ENCODE measurements at places on chromosomes 7 and 10.

DNA sequence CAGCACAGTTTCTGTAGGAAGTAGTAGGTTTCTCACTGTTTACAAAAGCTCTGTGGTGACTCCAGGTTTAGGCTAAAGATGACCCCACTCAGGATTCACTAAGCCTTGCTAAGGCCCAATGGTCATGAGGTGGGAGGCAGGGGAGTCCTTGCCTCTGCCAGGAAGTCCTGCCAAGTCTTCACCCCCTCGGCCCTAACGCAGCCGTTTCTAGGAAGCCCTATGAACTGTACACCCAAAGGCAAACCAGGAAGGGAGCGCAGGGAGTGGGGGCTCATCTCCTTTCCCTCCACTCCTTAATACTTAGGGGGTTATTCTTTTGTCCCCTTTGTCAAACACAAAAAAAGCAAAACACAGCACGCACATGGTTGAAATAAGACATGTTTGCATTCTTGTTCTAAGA is 64.6 kb downstream of the CTBP2 start:
- DNase-seq = no peak

GRCh38 chr7:102318482-102318971 is 31.9 kb downstream of the SH2B2 start:
- no peak for DNase-seq

DNA sequence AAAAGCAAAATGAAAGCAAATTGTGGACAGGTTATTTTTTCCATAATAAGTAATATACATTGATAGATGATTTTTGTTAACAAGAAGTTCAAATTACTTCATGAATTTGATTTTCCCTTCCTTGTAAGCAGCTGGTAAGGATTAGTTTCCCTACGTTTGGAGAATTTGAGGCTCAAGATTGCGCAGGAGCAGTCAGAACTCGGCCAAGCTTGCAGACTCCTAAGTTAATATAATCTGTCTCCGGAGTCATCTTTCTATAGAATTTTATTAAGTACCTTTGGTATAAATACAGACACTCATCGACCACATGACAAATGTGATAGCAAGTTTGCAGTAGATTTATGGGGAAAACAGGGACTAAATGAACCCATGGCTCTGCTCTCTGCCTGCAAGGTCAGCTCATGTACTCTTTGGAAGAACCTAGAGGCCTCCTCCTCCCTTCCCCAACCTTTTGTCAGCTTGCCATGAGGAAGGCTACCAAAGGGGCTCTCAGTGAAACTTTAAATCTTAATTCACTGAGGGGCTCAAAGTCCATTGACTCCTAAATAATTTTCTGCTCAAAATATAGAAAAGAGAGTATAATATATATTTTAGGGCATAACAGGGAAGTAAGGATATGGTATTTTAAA is 89.2 kb upstream of the CTTNBP2 start:
- DNase-seq = no peak

DNA sequence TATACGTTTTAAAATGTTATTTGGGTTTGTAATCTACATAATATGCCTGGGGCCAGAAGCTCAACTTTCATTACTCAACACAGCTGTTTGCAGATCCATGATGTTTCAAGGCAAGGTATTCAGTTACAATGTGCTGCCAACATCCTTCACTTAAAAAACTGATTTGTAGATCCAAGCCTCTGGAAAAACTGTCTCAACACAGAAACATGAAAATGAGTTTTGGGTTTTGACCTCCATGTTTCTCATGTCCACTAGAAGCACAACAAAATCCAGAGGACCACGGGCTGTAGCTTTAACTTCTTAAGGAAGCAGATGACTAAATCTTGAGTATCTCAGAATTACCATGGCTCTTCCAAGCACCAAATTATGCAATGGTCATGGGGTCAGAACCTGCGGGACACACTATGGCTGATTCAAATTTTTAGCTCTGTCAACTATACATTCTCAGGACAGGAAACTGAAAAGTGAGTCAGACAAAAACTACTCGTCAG is 247.1 kb upstream of the GRB10 start:
- DNase-seq = peak; percentile 25

- no peak for DNase-seq
Observed at GRCh38 chr7:5492020-5492635, 68.5 kb upstream of the TNRC18 start.

GRCh38 chr7:142300689-142301088 is 42.8 kb upstream of the PRSS58 start:
- no peak for DNase-seq

All from forelimb muscle (tissue), 1 donor.